ENCODE measurements at places on chromosomes 4 and X. TPM values are rescaled to one million over a fixed set of nuclear protein-coding genes. Genes with fewer than 3 reads are reported as not detected.
A peak's percentile ranks its signal among the peaks of the same experiment; 100 is the strongest.

DNA sequence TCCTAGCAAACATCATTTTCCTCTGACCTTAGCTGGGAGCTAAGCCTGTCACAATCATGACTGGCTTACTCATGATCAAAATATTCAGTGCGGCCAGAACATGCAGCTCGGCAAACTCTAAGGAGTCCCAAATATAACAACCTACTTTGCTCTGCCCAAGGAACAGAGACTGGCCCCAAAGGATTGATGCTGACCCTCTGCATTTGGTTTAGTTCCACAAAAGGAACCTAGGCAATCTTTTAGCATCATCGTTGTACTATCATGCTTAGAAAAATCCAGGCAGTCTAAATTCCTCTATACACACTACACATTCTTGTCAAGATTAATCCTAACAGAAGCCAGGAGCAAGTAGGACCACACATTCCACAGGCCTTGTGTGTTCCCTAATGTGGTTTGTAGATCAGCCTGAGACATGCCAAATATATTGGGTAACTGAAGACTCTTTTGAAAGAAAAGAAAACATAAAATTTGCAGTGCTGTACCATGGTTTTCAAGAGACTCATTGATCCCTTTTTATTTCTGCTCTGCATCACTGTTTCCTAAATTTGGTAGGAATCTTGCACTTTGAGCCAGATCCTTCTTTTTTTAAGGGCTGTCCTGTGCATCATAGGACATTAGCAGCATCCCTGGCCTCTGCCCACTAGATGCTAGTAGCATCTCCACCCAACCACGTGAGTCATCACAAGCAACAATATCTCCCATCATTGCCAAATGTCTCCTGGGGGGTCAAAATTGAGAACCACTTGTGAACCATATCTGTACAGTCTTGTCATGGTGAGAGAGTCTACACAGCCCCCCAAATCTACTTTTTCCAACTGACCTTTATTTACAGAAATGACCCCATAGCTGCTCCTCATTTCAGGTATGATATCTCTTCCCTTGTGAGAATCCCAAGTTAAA lies 17.6 kb upstream of the CC2D2A start:
- DNase-seq = no peak

GRCh38 chr4:184817494-184818215 lies 8.1 kb downstream of the ACSL1 start:
- DNase-seq = no peak

DNA sequence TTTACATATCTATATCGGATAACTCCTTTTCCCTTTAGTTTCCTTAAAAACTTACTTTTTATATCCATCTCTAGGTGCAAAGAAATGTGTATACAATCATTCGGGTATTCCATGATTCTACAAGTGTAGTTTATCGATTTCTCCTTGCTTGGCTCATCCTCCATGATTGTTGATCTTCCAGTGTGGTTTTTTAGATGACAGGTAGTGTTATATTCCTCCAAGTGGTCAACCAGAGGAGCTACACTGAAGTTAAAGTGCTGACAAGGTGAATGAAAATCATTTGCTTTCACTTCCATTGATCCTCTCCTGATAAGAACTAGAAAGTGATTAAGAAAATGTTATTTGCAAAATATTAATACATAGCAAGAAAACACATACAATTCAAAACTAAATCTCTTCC lies 38.5 kb downstream of the TMEM156 start:
- no peak for DNase-seq

DNA sequence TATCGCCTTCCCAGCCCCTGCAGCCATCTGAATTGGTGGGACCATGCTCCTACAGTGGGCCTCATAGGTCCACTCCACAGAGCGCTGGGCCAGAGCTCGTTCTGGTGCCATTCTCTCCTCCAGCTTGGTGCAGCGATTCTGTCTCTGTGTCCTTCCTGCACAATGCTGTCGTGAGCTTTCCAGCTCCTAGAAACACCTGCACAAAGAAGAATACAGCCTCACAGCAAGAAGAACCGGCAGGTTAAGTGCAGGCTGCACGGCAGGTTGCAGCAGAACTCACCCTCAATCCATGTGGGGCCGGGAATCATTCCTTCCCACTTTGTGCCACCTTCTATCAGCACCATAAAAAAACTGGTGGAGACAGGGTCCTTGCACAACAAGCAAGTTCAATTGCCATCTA lies 101.2 kb upstream of the ENPP6 start:
- no peak for DNase-seq

DNA sequence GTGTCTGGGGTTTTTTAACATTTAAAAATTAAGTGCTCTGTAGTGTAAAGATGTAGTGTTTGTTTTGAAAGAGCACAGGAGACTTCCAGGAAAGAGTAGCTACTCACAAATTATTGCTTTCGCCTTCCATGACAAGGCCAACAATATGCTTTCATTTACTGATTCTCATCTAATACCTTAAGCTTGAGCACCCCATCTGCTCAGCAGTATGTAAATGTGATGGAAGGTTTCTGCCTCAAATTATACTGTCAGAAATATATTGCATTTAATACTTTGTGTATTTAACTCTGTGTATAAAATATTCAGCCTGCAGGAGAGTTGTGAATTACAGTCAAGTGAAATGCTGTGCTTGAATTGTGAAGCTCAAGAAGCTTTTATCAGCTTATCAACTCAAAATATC lies 296.3 kb upstream of the ATOH1 start:
- no peak for DNase-seq

- no peak for DNase-seq
Observed at GRCh38 chrX:16333453-16333852, 166.2 kb downstream of the MAGEB17 start.

GRCh38 chr4:94741304-94741703 lies 16.5 kb upstream of the BMPR1B start:
- no peak for DNase-seq

DNA sequence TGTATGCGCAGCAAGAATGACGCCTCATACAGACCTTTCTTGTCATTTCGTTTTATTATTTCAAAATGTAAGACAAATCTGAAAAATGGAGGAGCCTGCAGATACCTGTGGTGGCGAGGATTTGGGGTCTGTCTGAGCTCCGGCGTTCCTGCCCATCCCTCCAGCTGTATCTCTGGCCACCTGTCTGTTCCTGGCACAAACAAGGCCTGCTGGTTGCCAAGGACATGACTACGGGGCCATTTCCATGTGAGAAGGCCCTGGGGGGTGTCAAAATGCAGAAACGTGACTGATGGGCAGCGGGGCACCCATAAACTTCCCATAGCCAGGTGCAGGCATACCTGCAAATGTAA lies 591 bp upstream of the TSPAN7 start:
- no peak for DNase-seq

DNA sequence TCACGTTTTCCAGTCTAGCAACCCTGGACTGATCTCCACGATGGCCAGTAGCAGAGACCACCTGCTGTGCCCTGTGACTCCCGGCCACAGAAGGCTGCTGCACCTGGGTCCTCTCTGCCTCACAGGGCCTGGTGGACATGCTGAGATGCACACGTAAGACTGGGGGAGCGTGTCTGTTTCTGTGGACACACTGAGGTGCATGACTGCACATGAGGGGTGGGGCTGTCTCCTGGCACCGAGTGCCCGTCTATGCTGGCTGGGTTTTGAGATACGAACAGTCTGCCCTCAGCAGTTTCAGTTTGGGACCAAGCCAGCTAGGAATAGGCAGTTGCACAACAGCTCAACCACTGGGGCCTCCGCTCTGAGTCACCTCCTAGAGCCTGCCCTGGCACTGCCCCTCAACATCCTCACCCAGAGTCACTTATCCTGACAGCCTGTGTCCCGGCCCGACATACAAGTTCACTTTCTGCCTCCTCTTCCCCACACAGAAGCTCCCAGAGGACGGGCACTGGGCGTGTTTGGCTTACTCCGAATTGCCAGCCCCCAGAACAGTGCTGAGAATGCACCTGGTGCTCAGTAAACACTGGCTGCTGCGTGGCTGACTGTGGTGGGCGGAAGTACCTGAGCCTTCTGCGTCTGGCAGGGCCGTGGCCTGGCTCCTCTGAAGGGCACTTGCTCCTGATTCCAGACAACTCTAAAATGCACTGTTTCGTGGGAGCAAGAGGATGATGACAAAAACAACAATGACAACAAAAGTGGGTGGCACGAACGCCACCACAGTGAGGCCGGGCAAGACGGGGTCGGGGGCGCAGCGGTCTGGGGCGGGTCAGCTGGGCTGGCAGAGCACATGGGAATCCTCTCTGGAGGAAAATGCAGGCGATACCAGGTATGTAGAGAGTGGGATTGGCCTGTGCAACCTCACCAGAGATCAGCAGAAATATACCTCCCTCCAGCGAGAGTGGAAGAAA lies 30.9 kb downstream of the RNF212 start:
- DNase-seq = no peak

DNA sequence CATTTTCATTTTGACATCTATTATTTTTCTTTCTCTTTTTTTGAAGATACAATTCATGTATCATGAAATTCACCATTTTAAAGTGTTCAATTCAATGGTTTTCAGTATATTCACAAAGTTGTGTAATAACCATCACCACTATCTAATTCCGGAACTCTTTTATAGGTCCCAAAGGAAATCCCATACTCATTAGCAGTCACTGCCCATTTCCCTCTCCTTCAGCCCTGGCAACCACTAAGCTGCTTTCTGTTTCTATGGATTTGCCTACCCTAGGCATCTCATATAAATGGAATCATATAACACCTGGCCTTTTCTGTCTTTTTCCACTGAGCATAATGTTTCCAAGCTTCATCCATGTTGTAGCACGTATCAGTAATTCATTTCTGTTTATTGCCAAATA lies 3.2 kb upstream of the FGF2 start:
- no peak for DNase-seq

DNA sequence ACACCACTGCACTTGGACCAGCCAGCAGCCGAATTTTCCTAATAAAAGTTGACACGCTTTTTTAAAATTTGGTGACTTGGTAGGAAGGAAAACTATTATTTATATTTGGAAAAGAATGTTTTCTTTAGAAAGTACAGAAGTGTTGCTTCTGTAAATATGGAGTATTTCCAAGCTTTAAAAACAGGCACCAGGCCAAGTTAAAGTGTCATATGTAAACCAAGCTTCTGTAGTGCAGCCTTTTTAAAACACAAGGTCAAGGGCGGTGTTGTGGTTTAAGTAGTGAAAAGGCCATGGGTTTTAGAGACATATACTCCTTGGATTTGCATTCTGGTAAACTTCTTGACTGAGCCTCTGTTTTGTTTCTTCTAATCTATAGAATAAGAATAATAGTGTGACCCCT lies 62.7 kb downstream of the TRIM2 start:
- DNase-seq = no peak

- no peak for DNase-seq
Observed at GRCh38 chr4:102263024-102263787, 82.1 kb downstream of the SLC39A8 start.

DNA sequence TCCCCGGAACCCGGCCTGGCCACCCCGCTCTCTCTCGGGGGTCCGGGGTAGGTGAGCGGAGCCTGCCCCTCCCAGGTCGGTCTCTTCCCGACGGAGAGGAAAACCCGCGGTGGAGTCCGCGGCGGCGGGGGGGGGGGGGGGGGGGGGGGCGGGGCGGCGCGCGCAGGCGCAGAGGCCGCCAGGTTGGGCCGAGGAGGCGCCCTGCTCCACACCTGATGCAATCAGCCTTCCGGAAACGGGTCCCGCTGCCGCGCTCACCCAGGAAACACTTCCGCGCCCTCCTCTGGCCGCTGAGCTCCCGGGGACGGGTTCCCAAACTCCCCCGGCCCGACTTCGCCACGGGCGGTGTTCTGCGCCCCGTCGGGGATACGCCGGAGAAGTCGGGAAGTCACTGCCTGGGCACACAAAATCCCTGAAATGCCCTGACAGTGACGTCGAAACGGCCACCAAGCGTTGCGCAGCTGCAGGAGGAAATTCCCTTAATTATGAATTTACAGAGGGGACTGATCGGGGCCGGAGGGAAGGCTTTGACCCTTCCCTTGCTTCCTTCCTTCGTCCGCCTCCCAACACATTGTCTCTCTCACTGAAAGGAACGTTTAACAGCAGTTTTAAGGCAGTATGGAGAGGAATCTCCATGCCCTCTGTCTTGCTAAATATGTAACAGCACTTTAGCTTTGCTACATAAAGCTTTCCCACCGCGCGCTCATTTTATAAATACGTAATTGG lies 2.1 kb upstream of the APBB2 start:
- peak; percentile 65 for DNase-seq

DNA sequence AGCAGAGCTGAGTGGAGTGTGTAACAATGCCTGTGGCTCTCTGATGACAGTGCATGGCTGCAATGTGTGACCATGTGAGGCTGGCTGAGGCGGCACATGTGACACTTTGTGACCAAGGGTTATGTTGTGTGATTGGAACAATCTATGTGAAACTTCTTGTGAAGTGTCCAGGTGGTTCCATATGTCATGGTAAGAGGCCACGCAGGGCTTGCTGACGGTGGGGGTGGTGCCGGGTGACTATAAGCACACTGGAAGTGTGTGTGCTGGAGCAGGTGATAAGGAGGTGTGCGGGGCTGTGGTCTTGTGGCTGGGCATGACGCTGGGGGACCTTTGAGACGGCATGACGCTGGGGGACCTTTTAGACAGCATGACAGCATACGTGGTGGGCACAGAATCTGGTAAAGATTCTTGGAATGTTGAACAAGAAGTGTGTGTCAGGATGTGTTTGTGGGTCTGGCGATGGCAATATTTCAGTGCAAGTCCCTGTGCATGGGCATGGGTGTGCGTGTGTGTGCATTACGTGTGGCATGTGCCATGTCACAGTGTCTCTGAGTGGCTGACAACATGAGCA lies 7.4 kb upstream of the HDAC6 start:
- no peak for DNase-seq

- DNase-seq = no peak
Observed at GRCh38 chrX:24426921-24427746, 38.0 kb upstream of the PDK3 start.

GRCh38 chr4:89162496-89162895 lies 51.2 kb downstream of the TIGD2 start:
- no peak for DNase-seq

GRCh38 chrX:11311706-11312105 lies 18.5 kb downstream of the AMELX start:
- DNase-seq = no peak

DNA sequence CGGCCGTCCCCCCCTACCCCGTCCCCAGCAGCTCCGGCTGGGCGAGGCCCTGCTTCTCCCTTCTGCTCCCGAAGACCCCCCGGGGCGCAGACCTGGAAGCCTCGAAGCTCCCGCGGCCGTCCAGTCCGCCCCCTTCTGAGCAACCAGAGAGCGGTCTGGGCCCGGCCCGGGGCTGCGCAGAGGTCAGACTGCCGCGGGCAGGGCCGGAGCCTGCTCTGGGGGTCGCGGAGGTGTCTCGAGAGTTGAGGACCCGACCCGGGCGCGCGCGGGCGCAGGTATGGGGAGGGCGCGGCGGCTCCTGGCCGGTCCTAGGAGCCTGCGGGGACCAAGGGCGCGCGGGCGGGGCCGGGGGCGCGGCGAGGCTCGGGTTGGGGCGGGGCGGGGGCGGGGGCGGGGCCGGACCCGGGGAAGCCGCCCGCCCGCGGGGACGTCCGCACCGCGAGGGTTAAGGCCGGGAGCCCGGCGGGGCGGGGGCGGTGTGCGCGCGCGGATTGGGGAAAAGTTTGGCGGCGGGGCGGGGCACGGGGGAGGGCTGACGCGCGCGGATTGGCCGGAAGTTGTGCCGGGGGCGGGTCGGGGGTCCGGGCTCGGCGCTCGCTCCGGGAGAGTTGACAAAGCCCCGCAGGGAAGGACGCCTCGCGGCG lies at the start of gene FGFRL1:
Gene FGFRL1 (plus strand): TSS at position 605 of the 644 bp plus-strand sequence. CDS start 860 bp downstream, outside the sequence.
- peak; percentile 96 for DNase-seq

The WDR44 gene
- total RNA-seq = 21.6 TPM

The HPGD gene
- 7.3 TPM for total RNA-seq

The PROM1 gene
- total RNA-seq = 0.24 TPM

The GAGE12E gene
- not detected for total RNA-seq

The ASB12 gene
- not detected for total RNA-seq

The ANOS1 gene
- total RNA-seq = not detected

The DSPP gene
- not detected for total RNA-seq

The SYTL5 gene
- total RNA-seq = not detected

The NONO gene
- total RNA-seq = 406 TPM

The TMEM154 gene
- 14.9 TPM for total RNA-seq

The ENPEP gene
- 0.05 TPM for total RNA-seq
